ENCODE measurements at places on chromosomes 11 and 22.

GRCh38 chr11:66595245-66595904 is 2.4 kb downstream of the CCS start:
- H3K4me3 ChIP-seq: no peak overlapping the region
- 0 out of 2 replicates have a peak, but pooled peaks cover 7% of the 10 kb centered on the region for H3K27me3 ChIP-seq
- H3K36me3 ChIP-seq: no peaks in the 10 kb centered on the region
- no peak for DNase-seq

DNA sequence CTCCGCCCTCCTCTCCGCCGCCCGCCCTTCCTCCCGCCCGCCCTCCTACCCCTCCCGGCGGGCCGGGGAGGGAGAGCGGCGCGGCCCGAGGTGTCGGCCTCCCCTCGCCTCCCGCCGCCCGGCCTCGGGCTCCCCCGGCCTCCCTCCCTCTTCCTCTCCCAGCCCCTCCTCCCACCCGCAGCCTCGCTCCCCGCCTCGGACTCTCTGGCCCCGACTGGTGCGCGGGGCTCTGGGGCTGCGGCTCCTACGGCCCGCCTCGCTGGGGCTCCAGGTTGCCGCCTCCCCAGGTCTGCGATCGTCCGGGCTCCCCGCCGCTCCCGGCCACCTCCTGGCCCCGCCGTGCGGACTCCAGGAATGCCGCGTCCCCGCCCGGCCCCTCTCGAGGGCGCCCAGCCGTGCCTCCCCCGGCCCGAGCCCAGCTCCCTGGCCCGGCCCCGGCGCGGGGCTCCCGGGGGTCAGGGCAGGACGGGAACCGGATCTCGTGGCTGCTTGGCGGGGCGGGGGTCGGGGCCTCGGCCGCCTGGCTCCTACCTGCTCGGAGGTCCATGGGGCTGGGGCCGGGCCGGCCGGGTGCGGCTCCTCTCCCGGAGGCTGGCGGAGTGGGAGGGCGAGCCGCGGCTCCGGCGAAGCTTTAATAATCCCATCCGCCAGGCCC is at the start of gene CLCF1:
CLCF1 (minus strand) TSS at position 606 of the 655 bp plus-strand sequence; CDS start at position 547, 59 bp downstream.
- H3K36me3 ChIP-seq: no peaks in the 10 kb centered on the region
- peaks cover 42% of the 10 kb centered on the region for H3K4me1 ChIP-seq
- no peak within 1 kb of the TSS for H3K27ac ChIP-seq
- DNase-seq: peak; percentile 83
- peak within 1 kb of the TSS; percentile 72 for H3K4me3 ChIP-seq
- H3K27me3 ChIP-seq: peaks cover 92% of the 10 kb centered on the region

DNA sequence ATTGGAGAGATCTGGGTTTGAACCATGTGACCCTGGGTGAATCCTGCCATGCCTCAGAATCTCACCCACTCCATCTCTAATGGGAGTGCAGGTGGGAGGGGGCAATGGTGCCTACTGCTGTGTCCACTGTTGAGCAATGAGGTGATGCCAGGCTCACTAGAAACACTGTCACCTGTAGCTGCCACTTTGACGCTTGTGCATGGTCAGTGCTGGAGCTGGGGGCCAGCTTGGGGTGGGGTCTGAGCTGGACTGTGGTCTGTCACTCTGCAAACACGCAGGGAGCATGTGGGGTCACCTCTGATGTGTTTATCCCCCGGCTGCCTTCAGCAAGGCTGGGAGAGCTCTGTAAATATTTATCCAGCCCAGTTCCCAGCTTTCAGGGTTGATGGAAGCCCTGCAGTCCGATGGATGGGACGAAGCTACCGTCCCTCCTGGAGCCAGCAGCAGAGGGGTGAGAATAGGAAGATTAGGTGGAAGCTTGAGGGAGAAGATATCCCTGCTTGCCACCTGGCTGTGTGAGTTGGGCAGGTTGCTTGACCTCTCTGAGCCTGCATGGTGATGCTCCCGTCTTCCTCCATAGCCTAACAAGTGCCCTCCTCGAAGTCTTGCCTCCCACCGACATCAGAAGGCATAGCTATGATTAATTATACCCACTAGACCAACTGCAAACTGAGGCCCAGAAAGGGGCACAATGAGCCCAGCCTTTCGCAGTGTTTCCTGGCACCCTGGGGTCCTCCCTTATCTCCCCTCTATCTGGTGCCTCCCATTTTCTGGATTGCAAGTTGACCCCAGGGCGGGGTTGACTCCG is 1.7 kb downstream of the MMP11 start:
- no peaks in the 10 kb centered on the region for H3K36me3 ChIP-seq
- peaks cover 32% of the 10 kb centered on the region for H3K27me3 ChIP-seq
- peaks cover 6% of the 10 kb centered on the region for H3K4me1 ChIP-seq
- H3K4me3 ChIP-seq: no peak overlapping the region
- no peak overlapping the region for H3K27ac ChIP-seq
- no peak for DNase-seq

GRCh38 chr22:41976961-41977566 is 7.8 kb downstream of the SEPTIN3 start:
- H3K4me3 ChIP-seq: peak overlapping the region; percentile 80
- peaks cover 37% of the 10 kb centered on the region for H3K27me3 ChIP-seq
- DNase-seq: peak; percentile 72
- H3K36me3 ChIP-seq: no peaks in the 10 kb centered on the region

DNA sequence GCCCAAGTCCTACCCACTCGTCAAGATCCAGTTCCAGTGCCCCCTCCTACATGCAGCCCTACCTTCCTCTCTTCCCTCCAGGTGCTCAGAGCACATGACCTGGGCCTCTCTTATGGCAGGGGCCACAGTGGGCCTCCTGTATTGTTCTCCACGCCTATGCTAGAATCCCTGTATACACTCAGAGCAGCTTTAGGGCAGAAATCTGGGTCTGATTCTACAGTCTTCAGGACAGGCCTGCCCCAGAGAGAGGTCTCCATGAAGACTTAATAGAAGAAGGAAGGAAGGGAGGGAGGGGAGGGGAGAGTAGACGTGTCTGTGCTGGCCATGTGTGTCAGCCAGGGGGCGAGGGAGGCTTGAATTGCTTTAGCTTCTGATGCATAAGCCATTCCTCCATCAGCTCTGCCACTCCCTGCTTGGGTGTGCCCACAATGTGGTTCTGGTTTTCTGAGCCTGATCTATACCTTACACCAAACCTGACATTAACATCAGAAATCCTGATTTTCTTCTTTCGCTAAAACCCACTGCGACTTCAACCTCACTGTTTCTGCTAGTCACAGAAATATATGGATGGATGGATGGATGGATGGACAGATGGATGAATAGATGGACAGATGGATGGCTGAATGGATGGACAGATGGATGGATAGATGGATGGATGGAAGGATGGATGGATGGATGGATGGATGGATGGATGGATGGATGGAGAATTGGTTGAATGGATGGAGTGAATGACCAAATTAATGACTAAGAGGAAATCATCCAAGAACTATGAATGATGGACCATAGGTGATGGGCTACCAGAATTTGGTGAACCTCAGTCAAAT is 56.6 kb upstream of the PRDM11 start:
- H3K4me1 ChIP-seq: peaks cover 47% of the 10 kb centered on the region
- H3K27ac ChIP-seq: no peak overlapping the region
- peak; percentile 79 for DNase-seq

- DNase-seq: no peak
- H3K36me3 ChIP-seq: no peaks in the 10 kb centered on the region
- H3K27me3 ChIP-seq: no peaks in the 10 kb centered on the region
- H3K27ac ChIP-seq: no peak overlapping the region
Measured at GRCh38 chr11:71286701-71287643, 34.6 kb upstream of the SHANK2 start.
